ENCODE measurements at places on chromosomes 12 and 14.
A peak's percentile ranks its signal among the peaks of the same experiment; 100 is the strongest.

GRCh38 chr14:72651714-72652113 is 242.2 kb downstream of the DPF3 start:
- no peak for DNase-seq

- DNase-seq, result no peak
These were observed 11.4 kb downstream of the RILPL1 start for GRCh38 chr12:123522164-123522563.

DNA sequence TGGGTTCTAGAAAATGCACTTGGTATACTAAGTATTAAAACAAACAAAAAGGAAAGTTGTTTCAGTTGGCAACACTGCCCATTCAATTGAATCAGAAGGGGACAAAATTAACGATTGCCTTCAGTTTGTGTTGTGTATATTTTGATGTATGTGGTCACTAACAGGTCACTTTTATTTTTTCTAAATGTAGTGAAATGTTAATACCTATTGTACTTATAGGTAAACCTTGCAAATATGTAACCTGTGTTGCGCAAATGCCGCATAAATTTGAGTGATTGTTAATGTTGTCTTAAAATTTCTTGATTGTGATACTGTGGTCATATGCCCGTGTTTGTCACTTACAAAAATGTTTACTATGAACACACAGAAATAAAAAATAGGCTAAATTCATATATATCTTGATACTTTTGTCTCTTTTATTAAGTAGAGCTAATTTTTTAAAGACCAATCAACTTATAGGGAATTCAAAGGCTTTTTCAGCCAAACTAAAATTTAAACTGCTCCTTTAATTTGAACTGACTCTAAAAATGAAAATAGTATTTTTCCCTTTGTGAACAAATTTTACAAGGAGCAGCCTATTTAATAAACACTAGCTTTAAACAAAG is 2.8 kb downstream of the FOXG1 start:
- no peak for DNase-seq

DNA sequence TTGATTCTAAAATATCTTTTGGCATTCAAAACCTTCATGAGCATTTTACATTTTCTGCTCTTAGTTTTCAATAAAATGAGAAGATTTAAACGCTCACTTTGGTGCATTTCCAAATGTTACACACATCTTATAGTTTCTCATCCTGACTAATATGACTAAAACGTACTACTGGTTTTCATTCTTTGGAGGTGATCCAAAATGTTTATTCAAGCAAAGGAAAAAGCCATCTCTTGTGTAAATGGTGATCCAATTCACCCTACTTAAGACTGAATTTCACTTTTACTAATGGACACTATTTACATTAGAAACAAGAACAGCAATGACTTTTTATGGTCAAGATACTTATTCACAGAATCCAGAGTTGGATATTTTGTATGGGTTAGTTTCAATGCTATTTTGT is 86.6 kb downstream of the KITLG start:
- DNase-seq, result peak; percentile 13

DNA sequence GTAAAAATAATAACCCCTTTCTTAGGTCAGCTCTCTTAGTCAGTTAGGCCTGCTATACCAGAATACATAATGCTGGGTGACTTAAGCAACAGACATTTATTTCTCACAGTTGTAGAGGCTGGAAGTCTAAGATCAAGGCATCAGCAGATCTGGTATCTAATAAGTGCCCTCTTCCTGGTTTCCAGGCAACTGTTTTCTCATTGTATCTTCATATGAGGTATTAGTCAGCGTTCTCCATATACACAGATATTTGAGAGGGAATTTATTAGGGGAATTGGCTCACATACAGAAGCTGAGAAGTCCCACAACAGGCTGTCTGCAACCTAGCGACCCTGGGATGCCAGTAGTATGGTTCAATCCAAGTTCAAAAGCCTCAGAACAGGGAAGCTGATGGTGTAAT is 896.0 kb downstream of the GALC start:
- DNase-seq, result no peak

DNA sequence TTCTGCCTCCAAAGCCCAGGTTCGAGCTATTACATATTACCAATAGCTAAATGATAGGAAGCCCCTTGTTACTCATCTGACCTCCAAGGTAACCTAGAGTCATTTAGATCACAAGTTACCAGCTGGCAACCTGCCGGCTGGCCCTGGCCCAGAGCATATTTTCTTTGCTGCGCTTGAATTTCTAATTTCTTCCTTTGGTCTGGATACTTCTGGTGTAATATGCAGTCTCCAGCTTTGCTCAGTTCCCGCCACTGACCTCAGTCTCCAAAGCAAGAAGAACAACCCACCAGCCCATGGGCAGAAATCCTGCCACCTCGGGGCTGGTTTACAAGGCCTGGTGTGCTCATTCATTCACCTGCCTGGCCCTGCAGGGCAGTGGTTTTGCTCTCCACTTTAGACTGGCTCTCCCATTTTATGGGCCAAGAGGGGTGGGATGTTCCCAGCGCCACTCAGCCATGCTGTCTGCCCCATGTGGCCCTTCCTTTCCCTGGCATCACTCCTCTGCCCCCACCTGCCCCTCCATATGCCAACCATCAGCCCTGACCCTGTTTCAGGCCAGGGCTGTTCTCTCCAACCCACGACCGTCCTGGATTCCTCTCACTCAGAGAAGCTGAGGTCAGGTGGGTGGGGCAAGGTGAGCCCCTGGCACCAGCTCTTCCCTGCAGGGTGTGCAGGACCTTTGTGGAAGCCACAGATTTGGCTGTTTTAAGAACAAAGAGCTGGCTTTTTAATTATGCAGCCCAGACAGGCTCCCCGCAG is 76.0 kb downstream of the PRIMA1 start:
- DNase-seq, result no peak

- DNase-seq, result no peak
These were observed 4.0 kb upstream of the CNTN1 start for GRCh38 chr12:40688085-40688725.

- DNase-seq, result no peak
These were observed 20.9 kb downstream of the PDE6H start for GRCh38 chr12:14993537-14994266.

GRCh38 chr14:39734306-39734705 is 302.1 kb upstream of the FBXO33 start:
- DNase-seq, result no peak

GRCh38 chr14:38731962-38732361 is 371.1 kb downstream of the SEC23A start:
- DNase-seq, result no peak

DNA sequence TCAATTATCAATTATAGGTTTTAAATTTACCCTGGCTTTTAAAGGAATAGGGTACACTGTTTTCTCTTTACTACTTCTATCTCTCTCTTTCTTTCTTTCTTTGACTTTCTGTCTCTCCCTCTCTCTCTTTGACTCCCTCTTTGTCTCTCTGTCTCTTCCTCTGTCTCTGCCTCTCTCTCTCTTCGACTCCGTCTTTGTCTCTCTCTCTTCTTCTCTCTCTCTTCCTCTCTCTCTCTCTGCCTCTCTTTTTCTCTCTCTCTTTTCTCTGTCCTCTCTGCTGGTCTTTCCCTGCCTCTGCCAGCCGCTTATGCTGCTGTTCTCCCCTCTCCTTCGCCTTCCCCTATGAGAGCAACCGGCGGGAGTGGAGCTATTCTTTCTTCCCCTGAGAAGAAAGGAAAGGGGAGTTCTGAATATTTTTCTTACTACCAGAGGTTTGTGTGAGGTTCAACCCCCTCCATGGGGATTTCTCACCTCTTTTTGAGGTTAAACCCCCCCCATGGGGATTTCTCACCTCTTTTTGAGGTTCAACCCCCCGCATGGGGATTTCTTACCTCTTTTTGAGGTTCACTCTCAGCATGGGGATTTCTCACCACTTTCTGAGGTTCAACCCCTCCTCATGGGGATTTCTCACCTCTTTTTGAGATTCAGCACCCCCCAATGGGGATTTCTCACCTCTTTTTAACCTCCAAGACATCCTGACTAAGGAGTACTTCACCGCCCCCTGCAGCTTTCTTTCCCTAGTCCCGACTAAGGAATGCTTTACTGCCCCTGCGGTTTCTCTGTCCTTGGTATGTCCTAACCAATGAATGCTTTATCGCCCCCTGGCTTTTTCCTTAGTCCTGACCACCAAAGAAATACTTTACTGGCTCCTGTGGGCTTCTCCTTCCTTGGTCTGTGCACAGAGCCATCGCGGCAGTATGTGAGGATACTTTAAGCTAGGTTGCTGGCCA is 27.4 kb upstream of the DDHD1 start:
- DNase-seq, result peak; percentile 22

- peak; percentile 21 for DNase-seq
These were observed 49.0 kb upstream of the MSRB3 start for GRCh38 chr12:65229441-65229840.

DNA sequence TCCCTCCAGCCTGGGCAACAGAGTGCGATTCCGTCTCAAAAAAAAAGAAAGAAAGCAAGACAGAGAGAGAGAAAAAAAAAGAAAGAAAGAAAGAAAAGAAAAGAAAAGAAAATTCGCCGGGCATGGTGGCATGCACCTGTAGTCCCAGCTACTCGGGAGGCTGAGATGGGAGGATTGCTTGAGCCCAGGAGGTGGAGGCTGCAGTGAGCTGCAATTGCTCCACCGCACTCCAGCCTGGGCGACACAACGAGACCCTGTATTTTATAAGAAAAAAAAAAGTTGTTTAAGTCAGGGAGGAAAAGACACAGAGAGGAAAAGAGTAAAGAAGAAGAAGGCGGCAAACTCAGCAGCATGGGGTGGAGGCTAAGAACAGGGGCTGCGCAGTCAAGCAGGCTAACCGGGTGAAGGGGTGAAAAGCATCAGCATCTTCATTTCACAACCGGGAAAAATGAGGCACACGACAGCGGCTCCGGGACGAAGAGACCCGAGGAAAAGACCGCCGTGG is 557 bp upstream of the FICD start:
- no peak for DNase-seq

GRCh38 chr14:61561657-61562276 is 133.5 kb upstream of the HIF1A start:
- peak; percentile 98 for DNase-seq

DNA sequence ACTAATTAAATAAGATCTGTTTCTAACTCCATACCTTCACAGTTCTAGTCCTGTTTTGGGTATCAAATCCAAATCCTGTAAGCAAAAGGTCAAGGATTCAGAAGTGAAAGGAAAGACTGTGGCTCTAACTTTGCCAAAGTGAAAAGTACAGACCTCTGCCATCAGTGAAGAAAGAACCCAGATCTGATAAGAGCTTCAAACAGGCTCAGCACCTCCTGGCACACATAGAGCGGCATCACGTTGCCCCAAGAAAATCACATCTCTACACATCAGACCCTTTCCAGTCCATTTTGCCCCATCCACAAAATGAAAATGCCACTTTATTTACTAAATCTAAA is 23.2 kb downstream of the CLIP1 start:
- DNase-seq, result no peak
